ENCODE measurements at places on chromosomes 5 and 9.

DNA sequence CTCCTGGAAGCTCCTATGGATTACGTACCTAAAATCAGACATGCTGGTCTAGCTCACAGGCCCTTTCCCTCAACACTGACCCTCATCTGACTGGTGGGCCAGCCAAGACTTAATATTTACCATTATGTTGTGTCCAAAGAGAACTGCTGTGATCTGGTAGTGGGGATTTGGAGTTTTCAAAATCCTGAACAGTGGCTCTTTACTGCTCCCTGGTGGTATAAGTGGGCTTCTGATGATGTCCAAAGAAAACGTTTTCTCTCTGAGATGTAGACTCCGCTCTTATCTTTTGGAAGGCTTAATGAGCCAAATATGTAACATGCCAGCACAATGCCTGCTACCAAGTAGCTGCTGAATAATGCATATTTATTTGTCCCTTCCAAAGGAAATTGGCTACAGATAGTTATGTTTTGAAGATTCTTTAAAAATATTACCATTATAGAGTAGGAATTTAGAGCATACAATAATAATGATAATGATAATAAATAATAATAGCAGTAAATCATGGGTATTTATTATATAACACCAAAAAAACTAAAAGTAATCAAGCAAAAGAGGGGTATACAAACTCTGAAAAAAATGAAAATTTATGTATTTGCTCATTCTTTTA is 406.6 kb upstream of the TNC start:
- DNase-seq, result no peak

DNA sequence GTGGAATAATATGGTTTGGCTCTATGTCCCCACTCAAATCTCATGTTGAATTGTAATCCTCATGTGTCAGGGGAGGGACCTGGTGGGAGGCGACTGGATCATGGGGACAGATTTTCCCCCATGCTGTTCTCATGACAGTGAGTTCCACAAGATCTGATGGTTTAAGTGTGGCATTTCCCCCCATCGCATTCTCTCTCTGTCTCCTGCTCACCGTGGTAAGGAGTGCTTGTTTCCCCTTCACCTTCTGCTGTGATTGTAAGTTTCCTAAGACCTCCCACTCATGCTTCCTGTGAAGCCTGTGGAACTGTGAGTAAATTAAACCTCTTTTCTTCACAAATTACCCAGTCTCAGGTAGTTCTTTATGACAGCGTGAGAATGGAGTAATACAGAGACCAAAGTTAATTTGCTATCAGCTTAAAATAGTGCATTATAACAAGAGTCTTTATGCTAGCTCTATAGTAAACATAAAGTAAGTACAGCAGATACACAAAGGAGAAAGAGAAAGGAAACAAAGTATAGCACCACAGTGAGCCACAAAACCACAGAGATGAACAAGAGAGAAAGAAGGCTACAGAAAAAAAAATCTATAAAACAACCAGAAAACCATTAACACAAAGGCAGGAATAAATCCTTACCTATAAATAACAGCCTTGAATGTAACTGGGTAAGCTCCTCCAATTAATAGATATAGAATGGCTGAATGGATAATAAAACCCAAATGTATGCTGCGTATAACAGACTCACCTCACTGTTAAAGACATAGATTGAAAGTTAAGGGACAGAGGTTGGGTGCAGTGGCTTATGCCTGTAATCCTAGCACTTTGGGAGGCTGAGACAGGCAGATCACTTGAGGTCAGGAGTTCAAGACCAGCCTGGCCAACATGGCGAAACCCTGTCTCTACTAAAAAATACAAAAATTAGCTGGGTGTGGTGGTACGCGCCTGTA is 39.7 kb downstream of the RAPGEF6 start:
- DNase-seq, result no peak

DNA sequence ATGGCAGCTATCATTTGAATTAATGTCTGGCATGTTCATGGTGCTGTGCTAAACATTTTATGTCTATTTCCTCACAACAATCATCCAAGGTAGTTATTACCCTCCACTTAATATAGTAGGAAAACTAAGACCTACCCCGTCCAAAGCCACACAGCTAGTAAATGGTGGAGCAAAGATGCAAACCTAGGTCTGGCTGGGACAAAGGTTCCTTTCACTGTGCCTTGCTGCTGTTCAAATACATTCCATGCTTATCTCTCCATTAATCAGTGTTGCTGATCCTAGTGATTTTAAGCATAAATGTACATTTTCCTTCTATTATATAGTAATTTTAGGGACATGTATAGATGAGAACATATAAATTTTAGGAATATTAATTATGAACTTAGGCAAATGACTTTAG is 38.7 kb downstream of the CCDC125 start:
- no peak for DNase-seq

- DNase-seq, result no peak
These were observed 200.9 kb downstream of the SLIT3 start for GRCh38 chr5:169099801-169100734.

DNA sequence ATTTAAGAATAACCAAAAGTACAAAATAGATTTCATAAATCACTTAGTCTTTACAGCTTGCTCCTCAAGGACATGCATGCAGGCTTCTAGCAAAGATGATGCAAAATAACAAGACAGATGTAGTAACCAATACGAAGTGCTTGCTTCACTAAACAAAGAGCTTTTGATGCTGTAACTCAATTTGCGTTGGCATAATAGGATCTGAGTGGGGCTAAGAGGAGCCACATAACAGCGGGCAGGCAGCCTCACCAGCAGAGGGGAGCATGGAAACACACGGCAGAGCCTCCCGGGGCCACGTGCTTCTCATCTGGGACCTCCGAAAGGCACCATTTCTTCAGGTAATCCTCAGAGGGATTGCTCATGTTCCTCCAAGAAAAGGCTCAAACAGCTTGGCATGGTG is 139.7 kb downstream of the C5orf15 start:
- DNase-seq, result no peak

DNA sequence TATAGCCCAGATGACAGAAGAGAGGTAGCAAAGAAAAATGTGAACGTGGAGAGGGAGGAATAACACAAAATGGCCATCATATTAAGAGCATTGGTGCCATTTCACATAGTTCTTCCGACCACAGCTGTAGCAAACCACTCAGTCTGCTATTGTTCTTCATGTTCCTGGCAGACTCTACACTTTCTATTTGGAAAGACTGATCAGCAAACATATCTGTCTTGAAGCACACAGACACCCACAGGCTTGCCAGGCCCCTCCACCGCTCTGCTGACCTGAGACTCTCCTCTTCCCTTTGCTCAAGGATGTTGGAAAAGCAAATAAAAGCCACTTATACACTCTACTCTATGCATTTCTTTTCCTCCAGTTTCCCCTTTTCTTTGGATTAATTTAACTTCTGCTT is 298.0 kb downstream of the FBXL7 start:
- DNase-seq, result no peak

- DNase-seq, result no peak
These were observed 16.8 kb downstream of the CCT5 start for GRCh38 chr5:10266839-10267238.

DNA sequence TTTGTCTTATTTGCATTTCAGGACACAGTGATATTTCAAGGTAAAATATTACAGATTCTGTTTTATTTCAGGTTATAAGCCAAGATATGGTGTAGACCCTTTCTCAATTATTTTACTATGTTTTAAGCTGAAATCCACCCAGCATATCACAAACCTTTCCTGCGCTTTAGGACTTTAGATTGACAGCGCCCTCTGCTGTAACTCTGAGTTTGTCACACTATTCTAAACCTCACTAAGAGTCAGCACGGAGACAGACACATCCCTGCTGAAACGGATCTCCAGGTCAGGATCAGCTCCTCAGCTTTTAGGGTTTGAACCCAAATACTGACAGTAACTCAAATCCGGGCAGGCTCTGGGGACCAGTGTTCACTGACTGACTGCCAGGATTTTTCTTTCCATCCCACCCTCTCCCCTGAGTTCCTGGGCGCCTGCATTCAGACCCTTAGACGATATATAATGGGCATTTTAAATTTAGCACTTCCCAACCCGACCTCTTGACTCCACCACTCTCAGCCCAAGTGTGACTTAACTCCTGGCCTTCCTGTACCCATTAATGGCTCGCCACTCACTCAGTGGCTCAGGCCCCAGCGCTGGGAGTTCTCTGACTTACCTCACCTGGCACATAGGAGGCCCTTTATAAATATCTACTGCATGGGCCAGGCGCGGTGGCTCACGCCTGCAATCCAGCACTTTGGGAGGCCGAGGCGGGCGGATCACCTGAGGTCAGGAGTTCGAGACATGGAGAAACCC is 33.5 kb downstream of the TLX3 start:
- DNase-seq, result no peak

- no peak for DNase-seq
These were observed 57.0 kb downstream of the TTC39B start for GRCh38 chr9:15249981-15250380.

DNA sequence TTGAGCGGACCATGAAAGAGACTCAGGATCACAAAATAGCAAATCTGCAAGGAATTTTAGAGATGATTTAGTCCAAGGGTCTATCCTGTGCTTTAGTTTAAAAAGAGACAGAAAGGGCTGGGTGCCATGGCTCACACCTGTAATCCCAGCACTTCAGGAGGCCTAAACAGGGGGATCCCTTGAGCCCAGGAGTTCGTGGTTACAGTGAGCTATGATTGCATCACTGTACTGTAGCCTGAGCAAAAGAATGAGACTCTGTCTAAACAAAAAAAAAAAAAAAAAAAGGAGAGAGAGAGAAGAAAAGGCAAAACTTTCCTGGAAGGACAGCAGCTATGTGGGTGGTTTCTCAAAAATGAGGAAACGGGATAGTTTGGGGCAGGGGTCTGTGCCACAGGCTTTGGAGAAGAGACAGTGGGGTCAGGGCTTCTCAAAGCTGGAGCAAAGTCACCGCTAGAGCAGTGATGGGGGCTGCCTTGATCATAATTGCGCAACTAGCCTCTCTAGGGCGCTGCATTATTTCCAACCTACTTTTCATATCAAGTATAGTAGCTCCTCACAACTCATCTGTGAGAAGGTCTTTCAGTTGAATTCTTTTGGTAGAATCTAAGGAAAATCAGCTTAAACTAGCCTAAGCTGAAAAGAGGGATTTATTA is 8.5 kb upstream of the ANKH start:
- DNase-seq, result no peak

GRCh38 chr9:15824310-15824709 is 271.5 kb downstream of the CCDC171 start:
- DNase-seq, result no peak
